ENCODE measurements at places on chromosomes 12 and 14.

DNA sequence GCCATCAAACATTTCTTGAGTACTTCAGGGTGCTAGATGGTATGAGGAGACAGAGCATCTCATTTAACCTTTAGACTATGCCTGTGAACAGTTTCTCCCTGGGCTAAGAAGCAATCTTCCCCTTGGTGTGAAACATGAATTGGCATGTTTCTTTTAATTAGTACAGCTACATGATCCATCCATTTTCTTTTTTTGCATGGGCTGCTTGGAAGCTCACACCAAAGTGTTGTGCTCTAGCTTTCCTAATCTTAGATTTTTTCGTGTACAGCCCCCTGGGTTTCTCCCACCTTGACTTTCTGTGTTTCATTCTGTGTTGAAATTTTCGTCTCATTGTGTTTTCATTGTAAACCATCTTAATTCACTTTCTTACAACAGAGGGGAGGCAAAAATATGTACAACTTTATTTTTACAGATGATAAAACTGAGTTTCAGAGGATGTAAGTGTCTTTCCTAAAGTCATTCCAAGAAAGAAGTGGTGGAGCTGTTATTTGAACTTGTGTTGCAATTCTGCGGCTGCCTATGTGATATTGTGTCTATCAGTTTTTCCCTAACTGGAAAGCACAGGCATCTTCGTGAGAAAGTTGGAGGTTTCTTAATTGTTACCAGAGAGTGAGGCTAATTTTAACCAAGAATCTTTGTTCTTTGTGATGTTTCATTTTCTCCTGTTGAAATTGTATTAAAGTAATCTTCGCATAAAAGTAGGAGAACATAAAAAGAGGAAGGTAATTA lies 64.5 kb downstream of the DAAM1 start:
- no peak for DNase-seq

DNA sequence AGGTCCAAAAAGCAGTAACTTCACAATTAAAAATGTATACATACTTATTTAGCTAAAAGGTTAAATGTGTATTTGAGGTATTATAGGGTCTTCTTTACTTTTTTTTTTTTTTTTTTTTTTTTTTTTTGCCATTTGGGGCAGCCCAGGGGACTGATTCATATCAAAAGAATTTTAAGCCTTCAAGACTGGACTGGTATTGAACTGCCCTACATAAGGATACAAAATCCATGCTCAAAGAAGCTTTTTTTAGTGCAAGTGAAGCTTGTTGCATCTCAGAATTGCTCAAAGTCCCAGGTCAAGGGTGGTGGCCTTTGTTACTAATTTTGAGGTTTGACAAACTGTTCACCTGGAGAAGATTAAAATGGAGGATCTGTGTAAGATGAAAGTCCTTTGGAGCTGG lies 124.0 kb downstream of the APAF1 start:
- no peak for DNase-seq

DNA sequence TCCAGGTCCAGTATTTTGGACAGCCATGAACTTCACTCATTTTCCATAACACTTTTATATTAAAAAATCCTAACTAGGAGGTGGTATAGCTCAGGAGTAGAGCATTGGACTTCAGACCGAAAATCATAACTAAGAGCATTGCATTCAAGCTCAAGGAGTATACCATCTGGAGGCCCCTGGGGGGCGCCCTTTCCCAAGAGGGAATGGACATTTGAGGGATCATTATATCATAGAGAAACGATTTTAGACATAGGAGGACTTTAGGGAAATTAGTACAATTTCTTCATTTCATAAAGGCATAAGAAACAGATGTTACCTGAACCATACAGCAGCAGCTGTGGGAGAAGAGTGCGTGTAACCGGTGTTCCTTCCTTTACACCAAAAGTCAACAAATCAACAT lies 5.2 kb upstream of the ATG14 start:
- DNase-seq, result no peak

- DNase-seq, result peak; percentile 39
Observed at GRCh38 chr12:48197549-48197970, 5.5 kb downstream of the OR10AD1 start.

DNA sequence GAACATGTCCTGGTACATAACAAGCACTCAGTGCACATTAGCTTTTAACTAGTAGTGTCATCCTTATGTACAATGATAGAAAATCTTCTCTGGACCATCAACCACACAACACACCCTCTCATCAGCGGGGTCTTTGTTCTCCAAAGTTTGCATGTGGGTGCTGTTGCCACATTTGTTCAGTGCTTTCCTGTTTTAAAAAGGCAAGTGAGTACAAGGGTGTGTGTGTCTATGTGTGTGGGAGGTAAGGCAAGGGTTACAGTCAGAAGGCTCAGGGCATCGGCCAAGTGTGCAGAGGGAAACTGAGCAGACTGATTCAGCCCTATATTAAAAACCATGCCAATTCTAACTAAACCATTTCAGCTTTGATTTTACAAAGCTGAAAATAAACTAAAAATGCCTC lies 17.9 kb downstream of the KRT76 start:
- no peak for DNase-seq

- DNase-seq, result no peak
Observed at GRCh38 chr12:26370098-26370497, 174.7 kb downstream of the SSPN start.

DNA sequence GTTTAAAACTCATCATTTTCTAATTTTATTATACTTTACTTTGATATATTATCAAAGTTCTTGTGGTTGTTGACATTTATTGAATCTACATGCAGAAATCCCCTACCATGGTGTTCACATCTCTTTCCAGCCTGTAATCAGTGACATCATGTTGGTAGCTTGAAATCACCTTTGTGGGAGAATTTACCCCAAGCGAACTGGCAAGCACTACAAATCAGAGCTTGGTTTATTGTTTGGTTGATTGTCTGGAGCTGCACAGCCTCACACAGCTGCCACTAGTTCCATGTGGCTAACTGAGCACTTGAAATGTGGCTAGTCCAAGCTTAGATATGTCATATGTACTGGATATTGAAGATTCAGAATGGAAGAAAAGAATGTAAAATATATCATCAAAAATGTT lies 15.4 kb upstream of the KRT5 start:
- no peak for DNase-seq

DNA sequence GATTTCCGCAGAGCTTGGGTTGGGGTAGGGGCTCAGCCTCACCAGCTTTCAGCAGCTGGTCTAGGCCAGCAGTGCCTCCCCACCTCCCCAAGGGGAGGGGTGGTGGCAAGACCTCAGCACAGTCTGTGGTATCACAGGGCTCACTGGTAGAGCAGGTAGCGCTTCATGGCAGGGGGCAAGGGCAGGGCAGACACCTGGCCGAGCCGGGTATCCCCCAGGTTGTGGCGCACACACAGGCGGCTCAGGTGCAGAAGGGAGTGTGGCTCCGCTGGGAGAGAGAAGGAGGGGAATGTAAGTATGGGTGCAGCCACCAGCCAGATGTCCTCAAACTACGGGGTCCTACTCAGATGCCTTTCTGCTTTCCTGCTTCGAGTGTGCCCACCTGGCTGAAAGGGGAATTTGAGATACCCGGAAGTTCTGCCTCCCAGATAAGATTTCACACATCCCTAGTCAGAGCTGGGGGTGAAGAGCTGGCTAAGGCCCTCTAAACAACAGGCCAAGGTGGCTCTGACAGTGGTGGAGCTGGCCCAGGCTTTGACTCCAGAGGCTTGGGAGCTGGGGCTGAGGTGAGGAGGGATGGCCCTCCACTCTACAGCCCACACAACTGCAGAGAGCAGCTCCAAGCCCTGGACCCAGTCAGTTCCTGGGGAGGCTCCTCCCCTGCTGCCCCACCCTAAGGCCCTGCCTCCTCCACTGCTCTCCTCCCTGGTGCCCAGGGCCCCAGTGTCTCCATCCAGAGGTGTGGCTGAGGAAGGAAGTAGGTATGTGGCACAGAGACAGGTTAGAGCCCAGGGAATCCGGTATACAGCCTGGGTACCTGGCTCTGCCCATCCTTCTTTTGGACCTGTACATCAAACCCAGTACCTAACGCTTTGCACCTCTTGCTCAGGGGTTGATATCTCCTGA lies 1.8 kb downstream of the SPSB2 start:
- peak; percentile 60 for DNase-seq

DNA sequence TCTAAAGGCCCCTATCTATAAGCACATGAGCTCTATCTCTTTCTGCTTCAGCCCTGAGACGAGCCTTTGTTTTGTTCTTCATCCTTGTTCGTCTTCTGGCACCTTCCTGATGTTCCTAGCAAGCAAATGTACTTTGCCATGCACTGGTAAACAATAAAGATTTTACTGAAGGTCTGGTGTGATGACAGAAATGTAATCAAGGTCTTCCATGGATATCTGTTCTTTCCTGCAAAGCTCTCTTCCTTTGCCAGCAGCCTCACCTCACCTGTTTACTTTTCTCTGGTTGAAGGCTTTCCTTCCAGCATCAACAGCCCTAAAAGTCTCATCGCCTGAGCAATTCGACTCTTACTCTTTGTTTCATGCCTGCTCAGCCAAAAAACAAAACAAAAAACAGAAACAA lies 330.3 kb downstream of the PCNX1 start:
- no peak for DNase-seq

DNA sequence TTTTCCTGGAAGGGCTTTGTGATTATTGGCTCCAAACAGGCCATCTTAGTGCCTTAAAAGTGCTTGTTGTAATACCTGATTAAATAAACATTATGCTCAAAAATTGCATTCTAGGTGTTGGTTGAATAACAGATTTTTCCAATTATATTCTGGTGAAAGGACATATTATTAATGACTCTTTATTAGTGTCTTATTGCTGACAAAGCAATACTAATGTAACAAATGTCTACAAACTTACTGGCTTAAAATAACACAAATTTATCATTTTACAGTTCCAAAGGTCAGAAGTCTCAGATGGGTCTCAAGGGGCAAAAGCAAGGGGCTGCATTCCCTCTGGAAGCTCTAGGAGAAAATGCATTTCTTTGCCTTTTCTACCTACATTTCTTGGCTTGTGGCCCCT lies 86.9 kb upstream of the CPM start:
- no peak for DNase-seq

GRCh38 chr12:1503281-1503711 lies 91.1 kb downstream of the FBXL14 start:
- DNase-seq, result no peak

- DNase-seq, result no peak
Observed at GRCh38 chr12:85985996-85986395, 111.9 kb downstream of the NTS start.

DNA sequence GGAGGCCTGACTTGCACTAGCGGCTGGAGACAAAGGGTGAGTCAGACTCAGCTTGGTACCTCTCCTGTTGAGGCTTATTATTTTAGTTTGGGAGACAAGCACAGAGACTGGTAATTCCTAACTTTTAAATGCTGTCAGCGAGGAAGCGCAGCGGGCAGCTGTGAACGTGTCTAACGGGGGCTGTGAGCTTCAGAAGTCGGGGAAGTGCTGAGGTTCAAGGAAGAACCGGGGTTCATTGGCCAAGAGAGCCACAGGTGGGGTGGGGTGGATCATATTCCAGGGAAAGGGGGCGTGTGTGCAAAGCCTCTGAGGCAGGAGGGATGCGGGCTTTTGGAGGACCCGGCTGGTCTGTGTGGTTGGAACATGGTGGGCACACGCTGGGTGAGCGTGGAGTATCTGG lies 36.1 kb upstream of the ADGRD1 start:
- DNase-seq, result no peak

GRCh38 chr14:56357428-56357827 lies 222.2 kb upstream of the TMEM260 start:
- no peak for DNase-seq

DNA sequence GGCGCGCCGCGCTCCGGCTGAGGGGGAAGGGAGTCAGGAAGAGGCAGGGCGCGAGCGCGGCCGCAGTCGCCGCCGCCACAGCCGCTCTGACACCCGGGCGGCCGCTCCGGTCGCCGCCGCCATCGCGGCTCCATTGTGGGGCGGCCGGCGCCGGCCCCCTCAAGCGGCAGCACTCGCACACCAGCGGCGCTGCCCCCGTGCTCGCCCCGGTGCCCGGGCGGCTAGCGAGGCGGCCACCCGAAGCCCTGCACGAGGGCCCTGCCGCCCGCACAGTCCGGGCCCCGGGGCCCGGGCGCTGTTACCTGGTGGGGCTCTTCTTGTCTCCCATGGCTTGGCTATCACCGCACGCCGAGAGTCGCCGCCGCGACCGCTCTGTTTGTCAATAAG lies 202 bp downstream of the YAF2 start:
- DNase-seq, result no peak

GRCh38 chr12:76943008-76943407 lies 64.2 kb upstream of the CSRP2 start:
- no peak for DNase-seq

DNA sequence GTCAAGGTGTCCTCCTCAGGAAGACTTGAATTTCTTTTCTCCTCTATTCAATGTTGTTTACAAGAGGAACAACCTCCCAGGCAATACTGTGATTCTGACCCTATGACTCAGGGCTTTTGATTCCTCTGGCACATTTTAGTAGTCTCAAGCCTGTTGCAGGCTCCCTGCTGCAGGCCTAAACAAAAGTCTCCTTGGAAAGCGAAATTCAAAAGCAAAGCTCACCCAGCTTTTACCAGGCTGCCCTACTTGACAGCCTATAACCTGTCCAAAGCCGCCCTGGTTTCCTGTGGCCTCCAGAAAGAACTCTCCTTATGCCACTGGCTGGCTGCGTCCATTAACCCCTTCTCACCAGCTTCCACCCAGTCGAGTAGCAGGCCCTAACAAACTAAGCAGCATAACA lies 11.6 kb downstream of the FGD6 start:
- DNase-seq, result peak; percentile 80

- no peak for DNase-seq
Observed at GRCh38 chr14:83568141-83568540, 1961.8 kb upstream of the FLRT2 start.

DNA sequence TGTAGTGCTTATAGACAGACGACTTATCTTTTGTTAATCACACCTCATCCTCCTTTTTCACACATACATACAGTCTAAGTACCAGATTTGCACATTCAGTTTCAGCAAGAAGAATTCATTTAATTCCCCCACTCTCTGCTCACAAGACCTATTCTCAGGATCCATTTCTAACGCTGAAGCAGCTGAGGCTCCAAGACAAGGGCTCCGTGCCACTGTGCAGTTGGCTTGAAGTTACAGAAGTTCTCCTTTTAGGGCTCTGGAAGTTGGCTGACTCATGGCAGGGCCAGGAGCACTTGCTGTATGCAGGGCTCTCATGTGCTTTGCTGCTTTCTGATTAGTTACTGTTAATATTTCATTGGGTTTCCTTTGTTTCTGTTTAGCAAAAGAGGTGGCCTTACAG lies 1566.9 kb upstream of the TMEM132C start:
- no peak for DNase-seq

GRCh38 chr12:101743724-101744472 lies 4.6 kb upstream of the SYCP3 start:
- no peak for DNase-seq

- DNase-seq, result no peak
Observed at GRCh38 chr12:52518574-52519386, 1.4 kb downstream of the KRT5 start.

GRCh38 chr12:32507942-32508320 lies 108.6 kb downstream of the FGD4 start:
- DNase-seq, result no peak

GRCh38 chr12:100539202-100539601 lies 34.3 kb upstream of the GAS2L3 start:
- peak; percentile 33 for DNase-seq

GRCh38 chr12:96303653-96304052 lies 96.6 kb downstream of the CDK17 start:
- DNase-seq, result no peak

All from NCI-H226 (cell line).